ENCODE measurements at places on chromosomes 5 and 9.

GRCh38 chr5:170232786-170233185 lies at the start of gene C5orf58:
C5orf58 (plus strand) TSS chr5:170232985; CDS start chr5:170234977, 1,992 bp downstream.
- no peak for DNase-seq

DNA sequence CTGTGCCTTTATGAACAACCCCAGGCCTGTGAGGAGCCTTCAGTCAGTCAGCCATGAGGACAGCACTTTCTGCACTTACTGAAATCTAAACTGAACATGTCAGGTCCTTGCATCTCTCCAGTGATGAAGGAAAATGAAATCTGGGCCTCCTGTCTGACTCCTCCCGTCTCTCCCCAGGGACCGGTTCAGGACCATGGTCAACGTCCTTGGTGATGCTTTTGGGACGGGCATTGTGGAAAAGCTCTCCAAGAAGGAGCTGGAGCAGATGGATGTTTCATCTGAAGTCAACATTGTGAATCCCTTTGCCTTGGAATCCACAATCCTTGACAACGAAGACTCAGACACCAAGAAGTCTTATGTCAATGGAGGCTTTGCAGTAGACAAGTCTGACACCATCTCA lies 77.0 kb upstream of the PLPP6 start:
- DNase-seq = peak; percentile 18

DNA sequence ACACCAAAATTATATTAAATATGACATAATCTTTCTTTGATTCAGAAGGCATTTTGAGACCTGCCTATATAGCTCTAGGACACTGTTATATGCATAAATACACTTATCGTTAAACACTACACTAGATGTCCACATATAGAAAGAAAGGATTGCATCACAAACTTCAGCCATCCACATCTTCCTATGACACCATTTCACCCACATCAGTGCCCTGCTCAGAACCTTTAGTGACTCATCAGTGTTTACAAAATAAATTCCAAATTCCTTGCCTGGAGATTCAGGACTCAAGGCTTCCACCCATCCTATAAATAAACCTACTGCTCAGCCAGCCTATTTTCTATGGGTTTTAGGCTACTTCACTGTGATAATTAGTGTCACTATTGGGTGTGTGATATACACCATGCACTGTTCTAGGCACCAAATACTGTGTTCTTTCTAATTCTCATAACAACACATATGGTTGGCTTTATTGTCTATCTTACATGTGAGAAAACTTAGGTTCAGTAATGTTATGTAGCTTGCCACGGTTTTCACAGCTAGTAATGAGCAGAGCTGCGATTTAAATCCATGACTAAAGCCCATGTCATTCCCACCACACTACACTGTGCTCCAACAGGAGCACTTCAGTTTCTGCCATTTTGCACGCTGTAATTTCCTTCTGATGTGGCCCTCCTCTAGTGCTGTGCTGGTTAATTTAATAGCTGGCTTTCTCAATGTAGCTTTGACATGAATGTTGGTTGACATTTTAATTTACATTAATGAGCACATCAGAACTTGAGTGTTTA lies 103.3 kb downstream of the SREK1 start:
- DNase-seq = peak; percentile 77

DNA sequence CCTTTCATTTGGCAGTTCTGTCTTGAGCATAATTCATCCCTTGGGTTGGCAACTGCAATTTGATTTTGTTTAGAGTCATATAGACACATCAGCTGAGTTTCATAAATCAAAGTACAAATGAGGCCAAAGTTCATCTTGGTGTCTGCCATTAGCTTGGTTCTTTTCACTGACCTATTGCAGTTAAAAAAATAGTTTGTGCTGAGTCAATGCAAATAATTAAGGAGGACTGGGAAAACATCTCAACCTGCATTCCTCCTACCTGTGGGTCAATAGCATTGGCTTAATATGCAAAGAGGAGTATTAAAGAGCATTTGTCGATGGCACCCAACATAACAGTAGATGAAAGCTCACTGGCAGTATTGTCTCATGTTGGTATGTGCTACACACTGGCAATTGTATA lies 1.6 kb downstream of the PKD2L2 start:
- DNase-seq = no peak

- no peak for DNase-seq
Observed at GRCh38 chr5:180166176-180166575, 42.8 kb downstream of the RASGEF1C start.

- no peak for DNase-seq
Observed at GRCh38 chr5:29367176-29367833, 1826.2 kb upstream of the CDH6 start.

GRCh38 chr5:136212252-136212721 lies 19.3 kb upstream of the SMIM32 start:
- DNase-seq = peak; percentile 47

GRCh38 chr9:25418974-25419373 lies 259.3 kb downstream of the TUSC1 start:
- no peak for DNase-seq

DNA sequence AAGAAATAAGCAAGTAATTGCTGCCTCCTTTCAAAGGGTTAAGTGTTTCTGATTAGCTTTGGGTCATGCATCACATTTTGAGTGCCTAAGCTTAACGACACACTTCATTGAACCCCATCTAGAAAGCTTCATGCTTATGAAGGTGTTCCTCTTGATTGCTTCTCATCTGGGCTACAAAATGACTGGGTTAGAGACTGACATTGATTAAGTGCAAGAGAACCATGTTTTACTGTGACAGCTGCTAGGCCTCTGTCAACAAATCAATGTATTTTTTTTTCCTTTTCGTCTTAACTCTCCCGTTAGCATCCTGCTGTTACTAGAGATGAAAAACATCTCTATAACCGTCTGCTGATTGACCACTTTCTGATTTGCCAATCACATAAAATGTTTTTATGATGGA lies 725.0 kb downstream of the TLE1 start:
- no peak for DNase-seq

GRCh38 chr5:30103452-30104202 lies 1089.9 kb upstream of the CDH6 start:
- DNase-seq = no peak

DNA sequence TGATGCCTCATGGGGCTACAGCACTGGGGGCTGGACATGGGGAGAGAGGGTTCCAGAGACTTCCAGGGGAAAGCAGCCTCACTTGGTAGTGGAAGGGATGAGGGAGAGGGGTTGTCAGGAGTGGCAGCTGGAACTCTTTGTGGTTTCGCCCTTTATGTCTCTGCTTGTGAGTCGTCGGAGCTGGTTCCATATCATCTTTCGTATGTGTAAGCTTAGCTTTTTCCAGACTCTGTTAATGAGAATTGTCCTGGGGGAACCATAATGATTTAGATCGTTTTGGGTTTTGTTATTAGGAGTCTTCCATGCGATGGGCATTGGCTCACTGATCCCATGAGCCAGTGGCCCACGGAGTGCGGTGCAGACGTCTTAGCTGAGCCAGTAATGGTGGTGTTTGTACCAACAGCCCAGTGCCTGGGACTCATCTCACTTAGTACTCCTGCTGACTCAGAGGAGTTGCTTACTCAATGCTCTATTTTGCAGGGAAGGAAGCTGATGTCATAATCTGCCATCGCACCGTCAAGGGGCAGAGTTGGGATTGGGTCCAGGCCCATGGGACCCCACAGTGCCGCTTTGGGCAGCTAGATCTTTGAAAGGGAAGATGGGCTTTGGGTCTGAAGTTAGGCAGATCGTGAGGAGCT lies 48.5 kb downstream of the NEK6 start:
- DNase-seq = peak; percentile 86

DNA sequence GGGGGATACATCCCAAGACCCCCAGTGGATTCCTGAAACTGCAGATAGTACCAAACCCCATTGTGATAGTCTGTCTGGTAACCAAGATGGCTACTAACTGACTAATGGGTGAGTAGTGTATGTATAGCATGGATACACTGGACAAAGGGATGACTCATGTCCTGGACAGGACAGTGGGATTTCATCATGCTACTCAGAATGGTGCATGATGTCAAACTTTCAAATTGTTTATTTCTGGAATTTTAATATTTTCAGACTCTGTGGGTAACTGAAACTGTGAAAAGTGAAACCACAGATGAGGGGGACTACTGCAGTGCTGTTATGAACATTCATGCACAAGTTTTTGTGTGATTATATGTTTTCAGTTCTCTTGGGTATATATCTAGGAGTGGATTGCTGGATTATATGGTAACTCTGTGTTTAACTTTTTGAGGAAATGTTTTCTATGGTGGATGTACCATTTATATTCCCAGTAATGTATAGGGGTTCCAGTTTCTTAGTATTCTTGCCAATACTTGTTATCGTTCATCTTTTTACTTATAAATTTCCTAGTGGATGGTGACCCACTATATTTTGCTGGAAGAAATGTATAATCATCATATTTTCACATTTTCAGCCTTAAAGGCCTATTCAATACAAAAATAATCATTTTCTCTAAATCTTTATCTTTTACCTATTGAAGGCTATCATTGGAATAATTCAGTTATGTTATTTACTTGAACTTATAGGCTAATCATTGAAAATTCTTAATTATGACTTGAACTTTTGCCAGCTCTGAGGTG lies 140.9 kb downstream of the NR3C1 start:
- peak; percentile 91 for DNase-seq

- DNase-seq = peak; percentile 87
Observed at GRCh38 chr5:83368319-83368718, 103.2 kb upstream of the VCAN start.

GRCh38 chr5:98656125-98656795 lies 117.2 kb upstream of the RGMB start:
- DNase-seq = peak; percentile 29

DNA sequence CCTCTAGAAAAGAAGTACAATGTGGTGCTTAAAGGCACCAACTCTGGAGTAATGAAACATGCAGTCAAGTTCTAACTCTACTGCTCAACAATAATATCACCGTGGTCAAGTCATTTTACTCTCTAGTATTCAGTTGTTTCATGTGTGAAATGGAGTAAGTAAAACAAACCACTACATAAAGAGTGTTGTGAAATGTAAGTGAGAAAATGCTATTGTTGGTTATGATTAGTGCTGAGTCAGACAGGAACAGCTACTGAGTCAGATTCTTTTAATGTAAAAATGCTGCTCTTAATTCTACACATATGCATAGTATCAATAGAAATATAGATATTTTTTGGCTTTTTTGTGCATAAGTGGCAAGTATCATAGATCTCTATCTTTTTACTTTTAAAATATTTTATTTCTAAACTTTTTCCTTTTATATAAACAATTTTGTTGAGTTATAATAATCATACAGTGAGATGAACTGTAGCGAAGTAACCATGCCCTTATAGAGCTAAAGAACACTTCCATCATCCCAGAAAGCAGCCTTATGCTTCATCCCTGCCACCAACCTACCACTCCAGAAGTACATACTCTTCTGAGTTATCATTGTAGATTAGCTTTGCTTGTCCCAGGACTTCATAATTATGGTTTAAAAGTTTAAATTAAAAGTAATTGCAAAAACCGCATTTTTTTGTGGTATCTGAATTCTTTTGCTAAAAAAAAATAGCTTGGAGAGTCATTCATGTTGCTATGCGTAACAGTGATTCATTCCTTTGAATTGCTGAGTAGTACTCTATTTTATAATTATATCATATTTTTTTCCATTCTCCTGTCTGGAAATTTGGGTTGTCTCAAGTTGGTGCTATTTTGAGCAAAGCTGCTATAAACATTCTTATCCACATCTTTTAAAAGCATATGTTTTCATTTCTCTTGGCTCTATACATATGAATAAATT lies 548.2 kb upstream of the CLINT1 start:
- peak; percentile 86 for DNase-seq

- peak; percentile 62 for DNase-seq
Observed at GRCh38 chr5:171367424-171368370, 20.0 kb upstream of the NPM1 start.

GRCh38 chr9:36637491-36638270 lies 65.0 kb downstream of the MELK start:
- DNase-seq = no peak

GRCh38 chr9:82989929-82990328 lies 73.0 kb downstream of the RASEF start:
- DNase-seq = no peak

DNA sequence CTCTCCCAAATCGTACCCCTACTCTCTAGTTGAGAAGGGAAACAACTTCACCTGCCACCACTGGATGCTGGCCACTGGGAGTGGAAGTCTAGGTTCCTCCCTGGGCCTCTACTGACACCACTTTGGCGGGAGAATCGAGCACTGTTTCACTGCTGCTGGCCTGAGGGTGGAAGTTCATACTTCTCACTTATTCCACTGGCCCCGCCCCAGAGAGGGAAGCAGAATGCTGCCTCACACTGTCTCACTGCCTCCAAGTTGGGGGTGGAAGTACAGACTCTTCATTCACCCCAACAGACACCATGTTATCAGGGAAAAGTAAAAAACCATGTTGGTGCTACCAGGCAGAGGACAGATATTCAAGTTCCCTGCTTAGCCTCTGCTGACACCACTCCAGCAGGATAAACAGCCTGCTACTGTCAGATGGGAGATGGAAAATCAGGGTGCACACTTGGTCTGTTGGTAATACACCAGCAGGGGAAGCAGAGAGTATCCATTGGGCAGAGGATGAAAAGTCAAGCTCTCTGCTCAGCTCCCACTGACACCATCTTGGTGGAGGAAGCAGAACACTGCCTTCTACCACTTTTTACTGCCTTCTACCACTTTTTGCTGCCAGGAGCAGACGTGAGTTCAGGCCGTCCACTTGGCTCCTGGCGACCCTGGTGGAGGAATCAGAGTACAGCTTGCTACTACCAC lies 159.4 kb downstream of the SIL1 start:
- DNase-seq = no peak

GRCh38 chr9:131266266-131267229 lies 9.8 kb downstream of the FAM78A start:
- DNase-seq = no peak

DNA sequence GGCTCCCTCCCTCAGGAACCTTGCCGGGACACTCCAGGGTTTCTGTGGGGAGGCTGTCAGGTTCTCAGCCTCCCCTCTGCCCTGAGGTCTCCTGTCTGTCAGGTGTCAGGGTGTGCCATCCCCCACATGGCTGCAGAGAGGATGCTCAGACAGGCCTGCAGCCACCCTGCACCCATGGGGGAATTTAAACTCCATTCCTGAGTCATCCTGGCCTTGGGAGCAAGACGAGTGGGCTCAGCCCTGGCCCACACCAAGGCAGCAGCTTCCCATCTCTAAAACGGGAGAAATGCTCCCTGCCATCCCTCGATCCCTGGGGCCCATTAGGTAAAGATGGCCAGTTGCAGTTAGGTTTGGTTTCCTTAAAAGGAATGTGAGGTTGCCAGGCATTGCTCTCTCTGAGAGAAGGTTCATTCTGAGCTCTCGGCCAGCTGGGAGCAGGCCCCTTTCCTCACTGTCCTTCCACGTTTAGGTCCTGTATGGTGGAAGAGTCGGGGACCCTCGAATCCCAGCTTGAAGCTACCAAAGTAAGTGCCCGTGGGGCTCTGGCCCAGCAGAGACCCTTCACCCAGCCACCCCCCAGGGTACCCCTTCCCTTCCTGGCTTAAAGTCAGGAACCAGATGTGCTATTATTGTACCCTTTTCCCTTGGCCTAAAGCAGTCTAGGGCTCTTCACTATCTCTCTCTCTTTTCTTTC lies 26.6 kb downstream of the DYNC2I2 start:
- no peak for DNase-seq

GRCh38 chr9:38251036-38251860 lies 141.3 kb upstream of the ALDH1B1 start:
- DNase-seq = no peak

- no peak for DNase-seq
Observed at GRCh38 chr5:125106881-125107280, 360.4 kb upstream of the ZNF608 start.

GRCh38 chr5:125551246-125551645 lies 804.8 kb upstream of the ZNF608 start:
- DNase-seq = peak; percentile 11

Measured in fibroblast of skin of scalp (primary cell).